ENCODE measurements at places on chromosomes 6 and 20.

- DNase-seq = no peak
These were observed 77.4 kb upstream of the TMEM170B start for GRCh38 chr6:11460001-11460668.

DNA sequence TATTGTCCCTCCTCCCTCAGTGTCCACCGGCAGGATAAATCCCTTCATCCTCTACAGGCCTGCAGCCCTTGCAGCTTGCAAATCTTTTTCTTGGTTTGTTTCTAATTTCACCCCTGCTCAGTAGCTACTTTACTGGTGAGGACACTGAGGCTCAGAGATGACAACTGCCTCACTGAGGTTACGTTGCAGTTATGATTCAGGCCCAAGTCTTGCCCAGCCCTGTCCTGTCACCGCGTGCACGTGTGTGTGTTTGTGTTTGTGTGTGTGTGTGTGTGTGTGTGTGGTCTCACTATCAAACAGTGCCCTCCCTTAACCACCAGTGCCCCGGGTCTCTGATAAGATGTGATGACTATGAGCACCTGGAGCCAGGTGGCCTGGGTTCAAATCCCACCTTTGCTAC is 21.1 kb downstream of the FAM110A start:
- no peak for DNase-seq

DNA sequence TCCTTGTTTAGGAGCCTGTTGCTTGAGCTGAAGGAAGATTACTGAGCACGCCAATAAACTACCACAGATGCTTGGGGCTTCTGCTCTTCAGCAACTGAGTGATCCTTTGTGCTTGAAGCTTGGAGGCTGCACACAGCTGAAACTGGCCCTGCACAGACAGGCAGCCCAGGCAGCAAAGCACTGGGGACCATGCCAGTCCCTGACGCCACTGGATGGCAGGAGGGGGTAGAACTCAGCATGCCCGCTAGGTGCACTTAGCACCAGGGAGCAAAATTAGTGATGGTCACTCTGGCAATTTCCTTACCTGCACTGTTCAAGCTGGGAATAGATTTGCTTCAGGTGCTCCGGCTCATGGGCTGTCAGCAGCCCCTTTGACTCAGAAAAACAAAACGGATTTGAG is 91.5 kb downstream of the FAM50B start:
- no peak for DNase-seq

DNA sequence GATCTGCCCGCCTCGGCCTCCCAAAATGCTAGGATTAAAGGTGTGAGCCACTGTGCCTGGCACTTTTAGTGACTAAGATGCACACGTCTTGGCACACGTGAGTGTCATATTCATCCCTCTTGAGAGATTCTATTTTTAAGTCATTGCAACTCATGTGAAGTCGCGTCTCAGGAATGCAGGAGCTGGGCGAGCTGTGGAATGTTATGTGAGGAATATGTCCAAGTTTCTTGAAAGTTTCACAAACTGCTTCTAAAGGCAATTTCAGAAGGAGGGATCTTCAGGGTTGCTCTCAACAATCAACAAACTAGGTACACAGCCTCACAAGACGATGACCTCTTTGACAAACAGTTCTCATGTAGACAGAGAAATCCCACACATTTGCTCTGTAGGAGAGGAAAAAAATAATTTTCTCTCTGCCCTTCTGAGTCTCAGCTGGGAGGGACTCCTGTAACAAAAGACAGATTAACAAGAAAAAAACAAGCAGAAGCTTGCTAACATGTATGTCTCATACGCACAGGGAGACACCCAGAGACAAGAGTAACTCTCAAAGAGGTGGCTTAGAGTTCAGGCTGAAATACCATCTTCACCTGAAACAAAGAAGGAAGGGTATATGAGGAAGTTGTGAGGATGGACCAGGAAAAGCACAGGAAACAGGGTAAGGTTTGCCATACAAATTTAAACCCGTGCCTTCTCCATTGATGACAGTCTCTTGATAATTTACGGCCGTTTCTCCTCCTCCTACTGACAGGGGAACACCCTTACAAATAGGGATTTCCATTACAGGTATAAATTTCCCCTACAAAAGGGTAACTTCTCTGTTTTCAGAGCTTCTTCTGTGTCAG is 45.3 kb upstream of the FAM50B start:
- DNase-seq = no peak

- DNase-seq = no peak
These were observed 1.4 kb downstream of the BTN1A1 start for GRCh38 chr6:26501482-26501986.
